ENCODE measurements at places on chromosomes 4 and X.

- DNase-seq, result no peak
Measured at GRCh38 chr4:163590103-163590502, 95.6 kb downstream of the TMA16 start.

GRCh38 chrX:136032370-136032769 lies 47.1 kb downstream of the SLC9A6 start:
- peak; percentile 9 for DNase-seq

DNA sequence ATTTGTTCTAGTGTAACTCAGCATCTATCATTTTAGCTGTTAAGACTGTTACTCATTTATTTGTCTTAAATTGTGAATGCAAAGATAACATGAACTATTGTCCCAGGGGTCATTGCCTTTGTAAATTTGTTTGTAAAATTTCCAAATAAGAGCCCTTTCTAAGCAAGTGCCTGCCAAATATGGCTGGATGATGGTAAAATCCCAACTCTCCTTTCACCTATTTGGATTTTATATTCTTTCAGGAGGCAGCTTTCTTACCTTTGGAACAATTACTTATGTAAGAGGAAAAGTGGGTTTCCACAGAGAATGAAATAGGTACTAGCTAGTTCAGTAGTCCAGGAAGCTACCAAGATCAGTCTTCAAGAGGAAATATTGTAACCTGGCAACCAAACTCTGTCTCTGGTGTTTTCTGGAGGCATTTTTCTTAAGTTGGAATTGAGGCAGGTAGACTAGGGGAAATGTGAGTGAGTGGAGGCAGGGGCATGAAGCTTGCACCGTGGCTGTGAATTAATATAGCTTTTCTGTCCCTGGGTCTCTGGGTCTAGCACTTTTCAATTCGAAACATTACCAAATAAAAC lies 363.0 kb upstream of the ZCCHC13 start:
- DNase-seq, result no peak

- DNase-seq, result no peak
Measured at GRCh38 chr4:9931146-9931545, 90.2 kb downstream of the SLC2A9 start.

DNA sequence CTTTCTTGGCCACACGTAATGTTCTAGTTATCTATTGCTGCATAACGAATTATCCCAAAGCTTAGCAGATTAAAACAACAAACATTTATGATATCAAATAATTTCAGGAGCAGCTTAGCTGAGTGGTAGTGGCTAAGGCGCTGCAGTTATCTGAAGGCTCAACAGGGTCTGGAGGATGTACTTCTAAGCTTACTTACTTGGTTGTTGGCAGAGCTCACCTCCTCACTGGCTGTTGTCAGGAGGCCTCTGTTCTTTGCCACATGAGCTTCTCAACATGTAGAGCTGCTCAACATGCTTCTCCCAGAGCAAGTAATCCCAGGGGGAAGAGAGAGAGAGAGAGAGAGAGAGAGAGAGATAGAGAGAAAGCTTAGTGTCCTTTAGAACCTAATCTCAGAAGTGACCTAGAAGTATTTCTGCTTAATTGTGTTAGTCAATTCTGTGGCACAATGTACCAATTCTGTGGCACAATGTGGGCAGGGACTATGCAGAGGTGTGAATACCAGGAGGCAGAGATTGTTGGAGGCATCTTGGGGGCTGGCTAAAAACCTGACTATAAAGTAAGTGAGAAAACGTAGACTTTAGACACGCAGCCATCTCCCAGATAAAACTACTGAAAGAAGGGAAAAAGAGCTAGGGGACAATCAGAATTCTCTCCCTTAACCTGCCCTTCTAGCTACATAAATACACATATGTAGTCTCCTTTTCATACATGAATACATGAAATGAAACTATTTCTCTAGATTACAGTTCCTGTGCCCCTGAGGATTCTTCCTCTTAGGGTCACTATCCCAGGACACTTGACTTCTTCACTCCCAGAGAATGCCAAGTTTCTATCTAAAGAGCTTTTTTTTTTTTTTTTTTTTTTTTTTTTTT lies 40.2 kb downstream of the HOPX start:
- no peak for DNase-seq

DNA sequence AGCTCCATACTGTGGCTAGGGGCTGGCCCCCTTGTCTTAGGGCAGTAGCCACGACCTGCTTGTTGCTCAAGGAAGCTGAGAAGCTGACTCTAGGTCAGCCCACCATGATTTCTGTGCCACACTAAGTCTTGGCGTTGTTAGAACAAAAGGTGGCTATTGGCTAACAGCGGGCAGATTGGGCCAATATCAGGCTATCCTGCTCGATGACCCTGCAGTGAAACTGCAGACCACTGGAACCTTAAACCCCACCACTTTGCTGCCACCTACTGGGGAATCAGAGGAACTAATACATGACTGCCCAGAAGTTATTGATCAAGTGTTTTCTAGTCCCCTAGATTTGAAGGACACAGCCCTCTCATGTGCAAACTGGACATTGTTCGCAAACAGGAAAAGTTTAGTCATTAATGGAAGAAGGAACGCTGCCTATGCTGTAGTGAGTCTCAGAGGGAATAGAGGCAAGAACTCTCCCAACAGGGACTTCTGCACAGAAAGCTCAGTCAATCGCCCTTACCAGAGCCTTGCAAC lies 17.0 kb upstream of the PAPSS1 start:
- DNase-seq, result peak; percentile 48

DNA sequence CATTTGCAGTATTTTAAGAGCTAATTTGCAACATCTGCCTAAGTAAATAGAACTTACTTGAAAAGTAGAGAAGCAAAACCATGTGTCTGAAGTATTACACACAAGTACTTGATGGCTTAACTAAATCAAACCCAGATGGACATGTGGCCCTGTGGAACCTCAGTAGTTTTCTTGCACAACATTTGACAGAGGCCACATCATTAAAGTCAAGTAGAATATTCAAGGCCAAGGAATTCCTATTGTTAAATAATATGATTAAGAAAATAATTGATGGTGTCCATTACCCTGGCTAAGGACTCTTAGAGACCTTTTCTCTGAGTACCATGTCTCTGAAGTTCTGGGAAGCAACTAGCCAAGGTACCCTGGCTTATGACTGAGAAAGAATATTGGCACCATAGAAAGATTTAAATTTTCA lies 135.4 kb upstream of the OTUD4 start:
- DNase-seq, result no peak

DNA sequence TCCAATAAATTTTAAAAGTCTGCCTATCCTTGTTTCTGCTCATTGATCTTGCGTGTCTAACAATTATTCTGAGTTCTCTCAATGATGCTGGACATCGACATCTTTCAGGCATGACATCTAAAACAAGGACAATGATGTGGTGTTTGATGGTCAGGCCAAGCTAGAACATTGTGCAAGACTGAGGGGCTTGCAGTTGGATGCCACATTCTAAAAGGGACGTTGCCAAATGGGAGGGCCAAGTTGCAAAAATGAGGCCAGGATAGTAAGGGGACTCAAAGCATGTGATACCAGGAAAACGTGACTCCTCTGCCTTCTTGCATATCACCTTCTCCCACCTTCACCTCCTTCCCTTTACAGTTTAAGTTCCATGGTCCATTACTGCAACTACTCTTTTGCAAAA lies 29.4 kb upstream of the NSUN7 start:
- DNase-seq, result no peak

DNA sequence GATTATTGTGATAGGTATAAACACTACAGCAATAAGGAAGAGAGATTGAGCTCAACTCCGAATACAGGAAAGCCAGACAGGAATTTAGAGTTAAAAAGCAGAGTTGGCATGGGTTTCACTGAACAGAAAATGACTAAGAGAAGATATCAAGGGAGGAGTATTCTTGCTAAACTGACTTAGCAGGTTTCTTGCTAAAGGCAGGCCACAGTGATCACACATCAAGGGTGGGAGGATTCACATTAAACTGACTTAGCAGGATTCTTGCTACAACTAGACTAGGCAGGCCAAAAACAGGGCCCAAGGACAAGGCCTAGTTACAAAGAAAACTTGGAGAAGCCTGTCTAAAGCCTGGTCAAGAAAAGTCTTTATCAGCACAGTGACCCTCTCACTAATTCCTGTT lies 195.1 kb downstream of the MAGEB5 start:
- DNase-seq, result no peak

GRCh38 chrX:1807301-1807731 lies 192.5 kb downstream of the ASMT start:
- DNase-seq, result no peak

DNA sequence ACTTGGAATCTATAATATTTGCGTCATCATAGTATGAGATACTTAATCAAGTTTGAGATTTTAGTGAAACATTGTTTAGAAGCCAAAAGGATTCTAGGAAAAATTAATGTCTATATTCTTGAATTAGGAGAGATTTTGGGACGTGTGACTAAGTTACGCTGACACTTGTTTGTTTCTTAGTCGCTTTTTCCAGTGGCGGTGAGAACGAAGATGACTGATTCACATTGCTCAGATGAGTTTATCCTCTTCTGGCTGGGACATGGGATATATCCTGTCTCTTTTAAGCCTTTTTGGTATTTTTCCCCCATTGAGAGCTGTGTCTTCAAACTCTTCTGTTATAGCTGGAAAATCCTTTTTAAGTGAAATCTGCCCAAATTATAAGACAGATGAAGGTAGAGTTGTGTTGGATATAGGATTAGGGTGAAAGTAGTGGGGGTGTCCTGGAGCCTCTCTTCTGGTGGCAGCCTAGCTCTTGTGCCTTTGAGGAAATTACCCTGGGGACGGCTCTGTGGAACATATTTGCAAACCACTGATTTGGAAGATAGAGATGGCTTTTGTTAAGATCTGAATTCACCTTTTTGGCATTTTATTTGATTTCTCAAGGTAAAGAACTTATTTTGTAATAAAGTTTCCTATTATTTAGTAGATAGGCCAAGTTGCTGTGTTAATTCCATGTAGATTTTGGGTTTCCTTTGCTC lies 49.7 kb downstream of the HTT start:
- no peak for DNase-seq

DNA sequence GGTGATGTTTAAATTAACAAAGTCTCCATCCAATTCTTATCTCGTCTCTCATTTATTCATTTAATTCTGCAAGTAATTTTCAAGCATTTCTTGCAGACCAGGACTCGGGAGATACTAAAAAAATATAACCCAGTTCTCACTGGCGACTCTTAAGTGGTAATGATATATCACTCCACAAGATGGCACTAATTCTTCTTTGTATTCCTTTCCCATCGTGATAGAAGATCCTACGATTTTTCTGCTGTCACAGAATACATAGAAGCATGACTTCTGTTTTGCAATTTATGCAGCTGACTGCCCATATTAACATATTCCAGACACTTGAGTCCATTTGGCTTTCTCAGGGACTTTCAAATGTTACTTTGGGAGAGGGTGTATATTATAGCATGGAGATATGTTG lies 64.0 kb upstream of the FGF13 start:
- DNase-seq, result peak; percentile 18
